ENCODE measurements at places on chromosomes 5 and 9.

DNA sequence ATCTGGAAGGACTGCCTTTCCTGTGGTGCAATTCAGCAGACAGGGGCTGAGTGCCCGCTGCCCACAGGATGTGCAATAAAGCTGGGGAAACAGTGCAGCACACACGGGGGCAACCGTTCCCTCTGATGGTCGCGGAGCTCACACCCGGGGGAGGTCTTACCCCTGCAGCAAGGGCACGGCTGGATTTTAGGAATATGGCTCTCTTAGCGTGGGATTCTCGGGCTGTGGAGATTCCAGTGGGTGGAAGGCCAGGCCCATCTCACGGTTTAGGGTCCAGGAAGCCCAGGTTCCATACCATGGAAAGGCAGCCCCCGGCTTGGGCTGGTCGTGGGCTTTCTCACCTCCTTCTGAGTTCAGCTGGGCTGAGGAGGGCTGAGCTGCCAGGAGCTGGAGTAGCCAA, 244.1 kb downstream of the MED10 start:
- no peak for DNase-seq

GRCh38 chr5:116572350-116573278, 2.0 kb downstream of the SEMA6A start:
- DNase-seq: no peak

DNA sequence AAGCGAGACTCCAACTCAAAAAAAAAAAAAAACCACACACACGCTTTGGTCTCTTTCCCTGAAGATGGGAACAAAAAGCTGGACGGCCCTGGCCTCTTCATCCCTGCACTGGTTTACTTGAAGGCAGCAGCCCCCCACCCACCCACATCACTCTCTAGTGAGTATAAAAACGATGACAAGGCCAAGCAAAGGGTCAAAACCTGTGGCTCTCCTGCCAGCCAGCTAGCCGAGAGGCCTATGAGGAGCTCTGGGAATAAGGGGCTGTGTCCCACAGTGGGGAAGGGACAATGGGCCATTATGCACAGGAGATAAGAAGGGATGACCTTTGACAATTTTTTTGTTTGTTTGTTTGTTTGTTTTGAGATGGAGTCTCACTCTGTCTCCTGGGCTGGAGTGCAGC, 13.1 kb downstream of the QRFP start:
- DNase-seq: no peak

DNA sequence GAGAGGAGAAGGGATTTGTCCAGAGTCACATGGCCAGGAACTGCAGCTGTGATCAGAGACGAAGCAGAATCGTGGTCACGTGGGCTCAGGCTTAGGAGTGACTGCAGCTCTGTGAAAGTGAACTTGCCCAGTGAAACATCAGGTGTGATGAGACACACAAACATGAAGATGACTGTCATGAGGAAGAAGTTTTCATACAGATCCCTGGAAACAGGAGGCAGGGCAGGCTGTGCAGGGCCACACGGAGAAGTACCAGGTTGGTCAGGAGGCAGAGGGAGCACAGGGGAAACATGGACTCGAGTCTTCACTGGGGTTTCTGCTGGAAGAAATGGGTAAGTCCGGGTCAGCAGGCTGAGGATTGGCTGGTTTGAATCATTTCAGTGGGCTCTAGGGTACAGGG, 64.1 kb downstream of the BARX1 start:
- no peak for DNase-seq

DNA sequence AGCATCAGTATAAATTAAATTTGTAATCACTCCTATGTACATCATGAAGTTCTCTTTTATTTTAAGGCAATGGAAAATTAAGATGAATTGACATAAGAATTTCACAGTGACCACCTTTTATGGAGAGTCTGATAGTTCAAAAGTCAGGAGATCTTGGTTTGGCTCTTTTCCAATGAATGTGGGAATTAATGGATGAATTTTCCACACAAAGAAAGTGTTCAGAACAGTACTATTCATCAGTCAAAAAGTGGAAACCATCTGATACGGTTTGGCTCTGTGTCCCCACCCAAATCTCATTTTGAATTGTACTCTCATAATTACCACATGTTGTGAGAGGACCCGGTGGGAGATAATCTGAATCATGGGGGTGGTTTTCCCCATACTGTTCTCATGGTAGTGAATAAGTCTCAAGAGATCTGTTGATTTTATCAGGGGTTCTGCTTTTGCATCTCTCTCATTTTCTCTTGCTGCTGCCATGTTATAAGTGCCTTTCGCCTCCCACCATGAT, 24.5 kb downstream of the CCDC125 start:
- DNase-seq: no peak

DNA sequence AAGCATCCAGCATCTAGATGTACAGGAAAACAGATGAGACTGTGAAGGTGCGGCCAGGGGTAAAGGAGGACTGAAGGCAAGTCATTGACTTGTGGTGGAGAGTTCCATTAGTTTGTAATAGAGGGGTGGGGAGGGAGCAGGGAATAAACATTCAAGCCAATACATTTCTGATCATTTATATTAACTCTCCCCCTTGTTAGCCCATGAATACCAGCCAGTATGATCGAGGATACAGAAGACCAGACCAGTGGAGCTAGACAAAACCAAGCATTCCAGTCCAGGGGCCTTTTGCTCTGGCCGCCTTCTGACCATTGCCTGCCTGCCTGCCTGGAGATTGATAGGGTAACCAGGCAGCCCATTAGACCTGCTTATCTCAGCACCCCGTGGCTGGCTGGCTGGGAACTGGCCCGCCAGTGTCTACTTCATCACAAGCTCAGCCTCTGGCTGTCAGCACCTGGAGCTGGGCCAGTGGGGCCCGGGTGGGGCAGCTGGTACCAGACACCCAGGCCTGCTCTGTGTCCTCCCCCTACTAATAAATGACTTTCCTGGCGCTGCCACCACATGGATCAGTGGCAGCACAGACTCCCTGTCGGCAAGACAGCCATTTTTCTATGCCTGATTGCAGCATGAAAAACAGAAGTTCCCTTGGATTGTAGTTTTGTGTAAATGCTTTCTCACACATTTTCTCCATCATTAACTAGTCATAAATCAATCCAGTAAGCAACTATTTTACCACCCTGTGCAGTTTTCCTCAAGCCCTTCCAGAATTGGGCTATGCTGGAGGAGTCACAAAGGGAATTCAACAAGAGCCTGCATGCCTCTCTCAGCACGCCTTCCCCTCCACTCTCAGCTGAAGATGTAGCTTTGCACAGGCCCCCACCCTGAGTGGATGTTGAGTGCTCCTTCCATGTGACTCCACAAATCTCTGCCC, 181.3 kb downstream of the SNCAIP start:
- no peak for DNase-seq

GRCh38 chr5:55227664-55228430, 732 bp upstream of the MCIDAS start:
- no peak for DNase-seq

DNA sequence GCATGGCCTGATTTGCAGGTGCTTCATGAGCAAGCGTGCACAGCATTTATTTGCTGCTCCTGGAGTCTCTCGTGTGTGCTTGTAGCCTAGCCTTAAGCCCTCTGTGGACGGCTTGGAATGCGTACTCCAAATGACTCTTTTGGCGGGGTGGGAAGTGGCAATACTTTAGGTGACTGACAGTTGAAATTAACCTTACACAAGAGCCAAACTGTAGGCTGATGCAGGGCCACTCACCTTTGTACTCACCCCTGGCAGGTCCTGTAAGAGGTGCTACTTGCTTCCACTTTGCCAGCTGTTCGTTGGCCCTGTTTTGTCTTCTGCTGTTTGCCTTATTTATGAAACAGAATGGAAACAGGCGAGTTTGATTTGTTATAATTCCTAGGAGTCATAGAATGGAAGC, 22.9 kb downstream of the TENT4A start:
- DNase-seq: no peak

GRCh38 chr9:123710299-123710698, 219.6 kb downstream of the DENND1A start:
- DNase-seq: peak; percentile 34

- no peak for DNase-seq
Observed at GRCh38 chr5:4275232-4275631, 679.6 kb downstream of the IRX1 start.

- no peak for DNase-seq
Observed at GRCh38 chr5:109196823-109197160, 213.0 kb downstream of the PJA2 start.

- DNase-seq: no peak
Observed at GRCh38 chr5:108735790-108736189, 11.9 kb upstream of the FER start.

GRCh38 chr9:83569326-83569725, 31.1 kb upstream of the FRMD3 start:
- no peak for DNase-seq

DNA sequence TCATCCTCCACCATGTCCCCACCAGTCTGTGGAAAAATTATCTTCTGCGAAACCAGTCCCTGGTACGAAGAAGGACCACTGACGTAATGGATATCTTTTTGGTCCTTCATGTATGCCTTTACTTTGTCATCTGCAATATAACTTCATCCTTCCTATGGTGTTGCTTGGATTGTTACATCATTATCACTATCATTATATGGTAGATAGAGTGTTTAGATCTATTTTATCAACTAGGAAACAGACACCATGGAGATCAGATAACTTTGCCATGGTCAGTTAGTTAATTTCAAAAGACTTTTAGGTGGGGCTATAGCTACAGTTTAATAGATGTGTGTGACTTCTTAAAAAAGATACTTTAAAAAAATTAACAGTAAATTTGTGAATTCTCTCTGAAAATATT, 23.8 kb upstream of the CAMLG start:
- DNase-seq: no peak

DNA sequence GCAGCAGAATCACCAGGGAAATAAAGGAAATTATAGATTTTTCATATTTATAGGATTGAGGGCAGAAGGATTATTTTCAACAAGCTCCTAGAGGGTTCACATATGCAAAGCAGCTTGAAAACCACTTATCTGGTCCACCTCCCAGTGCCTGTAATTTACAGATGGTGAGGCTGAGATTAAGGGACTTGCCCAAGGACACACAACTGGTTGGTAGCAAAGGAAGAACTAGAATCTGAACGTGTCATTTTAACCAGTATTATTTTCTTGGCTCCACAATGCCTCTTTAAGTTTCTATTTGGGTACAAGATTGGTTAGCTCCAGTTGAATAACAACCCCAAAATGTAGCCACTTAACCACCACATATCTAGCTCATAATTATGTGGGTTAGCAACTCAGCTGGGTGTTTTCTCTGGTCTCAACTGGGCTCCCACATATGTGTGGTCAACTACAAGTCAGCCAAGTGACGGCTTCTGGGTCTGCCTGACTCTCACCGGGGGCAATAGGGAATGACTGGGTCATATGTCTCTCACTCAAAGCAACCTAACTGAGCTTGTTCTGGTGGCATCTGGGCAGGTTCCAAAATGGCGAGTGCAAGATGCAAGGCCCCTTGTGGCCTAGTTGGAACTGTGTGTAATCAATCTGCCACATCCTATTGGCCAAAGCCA, 127.7 kb downstream of the ZDHHC21 start:
- no peak for DNase-seq

DNA sequence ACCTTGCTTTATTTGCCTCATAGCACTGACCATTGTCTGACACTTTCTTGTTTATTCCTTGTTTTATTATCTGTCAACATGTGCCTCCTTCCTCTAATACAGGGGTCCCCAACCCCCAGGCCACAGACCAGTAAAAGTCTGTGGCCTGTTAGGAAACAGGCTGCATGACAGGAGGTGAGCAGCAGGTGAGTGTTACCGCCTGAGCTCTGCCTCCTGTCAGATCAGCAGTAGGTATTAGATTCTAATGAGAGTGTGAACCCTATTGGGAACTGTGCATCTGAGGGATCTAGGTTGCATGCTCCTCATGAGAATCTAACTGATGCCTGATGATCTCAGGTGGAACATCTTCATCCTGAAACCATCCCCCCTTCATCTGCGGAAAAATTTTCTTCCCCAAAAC, 228.0 kb downstream of the HINT1 start:
- DNase-seq: no peak

- DNase-seq: no peak
Observed at GRCh38 chr5:7869474-7870136, 657 bp downstream of the MTRR start.

DNA sequence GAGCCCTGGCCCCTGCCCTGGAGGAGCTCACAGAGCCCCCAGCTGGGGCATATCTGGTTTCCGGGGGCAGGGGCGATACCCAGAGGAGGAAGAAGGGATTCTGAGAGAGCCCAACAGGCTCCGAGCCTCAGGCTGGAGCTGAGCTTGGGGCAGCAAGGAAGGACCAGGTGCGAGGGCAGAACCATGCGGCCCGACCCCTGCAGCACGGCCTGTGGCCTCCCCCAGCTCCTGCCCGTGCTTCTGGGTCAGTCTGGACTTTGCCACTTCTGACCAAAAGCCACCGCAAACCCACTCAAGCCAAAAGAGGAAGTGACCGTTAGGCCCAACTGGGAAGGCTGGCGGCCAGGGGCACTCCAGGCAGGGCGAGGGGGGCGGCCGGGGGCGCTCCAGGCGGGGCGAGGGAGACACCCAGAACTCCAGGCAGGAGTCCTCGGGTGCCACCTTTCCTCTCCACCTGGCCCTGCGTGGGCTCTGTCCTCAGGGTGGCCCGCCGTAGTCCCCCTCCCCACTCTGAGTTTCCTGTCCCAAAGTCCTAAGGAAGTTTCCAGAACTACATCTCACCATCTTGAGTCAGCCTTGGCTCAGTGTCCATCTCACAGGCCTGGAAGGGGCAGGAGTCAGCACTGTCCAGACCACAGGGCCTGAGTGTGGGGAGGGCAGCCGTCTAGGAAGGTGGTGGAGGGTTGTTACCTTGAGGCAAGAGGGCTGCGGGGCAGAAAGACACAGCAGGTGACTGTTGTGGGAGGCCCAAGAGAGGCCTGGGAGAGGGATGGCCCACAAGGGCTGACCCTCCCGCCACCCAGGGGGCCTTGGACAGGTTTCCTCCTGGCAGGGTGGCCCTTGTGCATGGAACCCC, 946 bp upstream of the LTC4S start:
- no peak for DNase-seq

GRCh38 chr5:163789870-163790269, 284.5 kb downstream of the MAT2B start:
- no peak for DNase-seq

GRCh38 chr5:158899792-158900191, 199.9 kb downstream of the EBF1 start:
- no peak for DNase-seq

GRCh38 chr9:134937566-134938345, 20.0 kb upstream of the FCN1 start:
- DNase-seq: no peak

- DNase-seq: no peak
Observed at GRCh38 chr5:151424892-151425523, 22.4 kb upstream of the SLC36A1 start.

GRCh38 chr5:89758146-89758545, 651.4 kb downstream of the CETN3 start:
- DNase-seq: no peak

GRCh38 chr9:108484468-108484867, 371.3 kb downstream of the ACTL7B start:
- DNase-seq: peak; percentile 48

All from epithelial cell of prostate (primary cell).